Non-pigmented ciliary epithelial cell (primary cell): ENCODE measurements at places on chromosomes 1 and 21.

GRCh38 chr1:234727018-234727940, 117.3 kb upstream of the IRF2BP2 start:
- no peak for DNase-seq

DNA sequence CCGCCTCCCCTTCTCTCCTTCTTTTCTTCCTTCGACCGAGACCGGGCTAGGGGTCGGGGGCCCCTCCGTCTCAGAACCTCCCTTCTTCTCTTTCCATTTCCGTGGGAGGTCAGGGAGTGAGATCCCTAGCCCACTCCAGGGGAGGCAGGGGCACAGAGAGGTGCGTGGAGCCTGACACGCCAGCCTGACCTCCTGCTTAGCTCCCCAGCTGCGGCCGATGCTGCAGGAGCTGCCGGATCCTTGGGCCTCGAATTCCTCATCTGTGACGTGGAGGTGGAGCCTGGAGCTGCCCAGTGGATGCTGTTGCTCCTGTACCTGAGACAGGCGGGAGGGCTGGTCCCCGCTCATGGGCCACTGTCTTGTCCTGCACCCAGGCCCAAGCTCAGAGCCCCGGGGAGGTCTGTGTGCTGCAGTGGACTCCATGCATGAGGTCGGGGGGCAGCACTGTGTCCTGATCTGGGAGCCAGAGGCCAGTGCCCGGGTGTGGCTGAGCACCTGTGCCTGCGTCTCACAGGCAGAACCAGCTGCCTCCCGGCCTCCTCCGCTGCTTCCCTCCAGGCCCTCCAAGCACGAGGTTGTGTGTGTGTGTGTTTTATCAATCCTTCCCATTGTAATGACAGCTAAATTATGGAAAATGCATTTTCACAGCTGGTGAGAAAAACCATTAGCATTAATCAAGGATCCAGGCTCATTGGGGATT, 55.3 kb upstream of the TTC34 start:
- DNase-seq = no peak

DNA sequence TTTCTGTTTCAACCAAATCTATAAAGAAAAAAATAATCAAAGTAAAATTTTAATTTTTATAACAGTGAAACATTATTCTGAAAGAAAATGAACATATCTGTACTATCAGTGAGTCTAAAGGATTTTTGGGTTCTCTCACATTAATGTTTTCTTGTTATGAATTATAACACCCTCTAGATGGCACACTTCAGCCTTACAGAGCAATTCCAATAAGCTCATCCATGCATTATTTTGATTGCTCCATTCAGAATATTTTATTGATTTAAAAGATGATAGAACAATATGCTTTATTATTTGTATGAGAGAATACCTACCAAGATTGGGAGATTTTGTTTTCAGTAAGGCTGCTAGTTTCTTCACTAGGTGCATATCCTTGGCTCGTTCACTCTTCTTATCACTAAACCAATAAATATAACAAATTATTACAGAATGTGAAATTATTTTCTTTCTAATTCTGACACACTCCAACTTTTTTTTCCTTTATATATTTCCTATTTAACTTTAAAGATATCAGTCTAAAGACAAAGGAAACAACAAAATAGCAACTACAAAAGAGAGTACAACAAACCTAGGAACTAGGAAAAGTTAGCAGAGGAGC, 82.4 kb downstream of the RAB3GAP2 start:
- no peak for DNase-seq

DNA sequence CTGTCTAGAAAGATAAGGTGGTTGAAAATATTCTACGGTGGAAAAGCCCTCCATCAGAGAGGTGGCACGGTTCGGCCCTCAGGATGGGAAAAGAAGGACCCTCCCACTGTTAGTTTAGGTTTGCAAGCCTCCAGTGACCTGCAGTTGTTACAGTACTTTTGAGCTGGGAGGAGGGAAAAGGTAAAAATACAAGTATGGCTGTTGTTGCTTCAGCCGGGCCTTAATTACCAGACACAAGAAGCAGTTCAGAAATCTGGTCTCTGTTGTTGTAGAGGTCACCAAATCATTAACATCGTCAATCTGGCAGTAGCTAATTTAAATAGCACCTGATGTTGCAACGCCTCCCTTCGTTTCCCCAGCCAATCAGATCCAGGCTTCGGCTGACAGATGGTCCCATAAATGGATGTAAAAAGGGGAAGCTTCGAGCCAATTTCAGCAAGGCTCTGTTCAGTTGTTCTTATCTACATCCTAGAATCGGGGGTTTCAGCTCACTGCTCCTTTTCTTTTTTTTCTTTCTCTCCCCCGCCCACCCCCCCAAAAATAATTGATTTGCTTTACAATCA, at the start of gene ELAVL4:
Gene ELAVL4, plus strand, starts transcription at position 424 of the 563 bp plus-strand sequence. CDS start 270 bp downstream, outside the sequence.
- DNase-seq = no peak

DNA sequence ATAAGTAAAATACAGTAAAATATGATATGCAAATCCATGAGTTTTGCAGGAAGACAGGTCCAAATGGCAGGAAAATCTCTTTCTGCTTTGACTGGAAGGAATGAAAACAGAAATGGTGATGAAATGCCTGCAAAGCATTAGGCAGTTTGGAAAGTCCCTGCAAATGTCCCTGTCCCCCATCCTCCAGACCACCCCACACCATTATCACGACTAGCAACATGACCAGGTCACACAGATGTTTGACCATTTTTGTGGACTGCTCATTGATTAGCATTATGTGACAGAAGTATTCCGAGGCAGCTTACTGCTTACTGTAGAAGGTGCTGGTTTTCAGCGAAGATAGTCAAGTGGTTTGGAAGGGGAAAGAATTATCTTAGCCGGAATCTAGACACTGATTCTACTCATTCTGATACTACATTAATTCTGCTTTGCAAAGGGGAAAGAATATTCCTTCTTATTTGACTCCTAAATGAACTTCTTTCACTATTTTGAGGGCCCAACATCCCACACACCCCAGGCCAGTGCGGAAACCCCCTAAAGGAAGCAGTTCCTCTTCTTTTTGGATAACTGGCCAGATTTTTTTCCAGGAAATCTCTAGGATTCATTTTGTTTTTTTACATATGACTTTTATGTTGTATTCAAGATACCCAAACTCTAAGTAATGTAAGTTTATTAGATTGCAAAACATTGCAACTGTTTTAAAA, 9.5 kb upstream of the CR2 start:
- no peak for DNase-seq

GRCh38 chr1:226976978-226977642, 37.0 kb downstream of the COQ8A start:
- DNase-seq = no peak

GRCh38 chr1:162361349-162361748, 15.3 kb downstream of the SPATA46 start:
- no peak for DNase-seq

DNA sequence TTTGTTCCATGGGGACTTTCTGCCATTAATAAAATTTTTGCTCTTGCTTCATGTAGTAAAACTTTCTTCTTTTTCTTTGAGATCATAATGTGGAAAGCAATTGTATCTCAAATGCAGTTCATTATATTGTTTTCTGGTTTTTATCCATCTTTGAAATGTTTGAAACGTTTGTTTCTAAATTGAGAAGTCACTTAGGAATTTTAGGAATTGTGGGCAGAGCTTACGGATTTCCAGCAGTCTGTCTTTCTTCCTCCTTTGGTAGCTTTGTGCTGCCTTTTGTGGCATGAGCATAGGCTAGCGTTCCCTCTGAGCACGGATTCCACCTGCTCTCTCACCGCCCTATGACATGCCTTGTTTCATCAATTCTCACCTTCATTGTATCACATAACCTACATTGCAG, 2.9 kb upstream of the ST6GALNAC5 start:
- no peak for DNase-seq

DNA sequence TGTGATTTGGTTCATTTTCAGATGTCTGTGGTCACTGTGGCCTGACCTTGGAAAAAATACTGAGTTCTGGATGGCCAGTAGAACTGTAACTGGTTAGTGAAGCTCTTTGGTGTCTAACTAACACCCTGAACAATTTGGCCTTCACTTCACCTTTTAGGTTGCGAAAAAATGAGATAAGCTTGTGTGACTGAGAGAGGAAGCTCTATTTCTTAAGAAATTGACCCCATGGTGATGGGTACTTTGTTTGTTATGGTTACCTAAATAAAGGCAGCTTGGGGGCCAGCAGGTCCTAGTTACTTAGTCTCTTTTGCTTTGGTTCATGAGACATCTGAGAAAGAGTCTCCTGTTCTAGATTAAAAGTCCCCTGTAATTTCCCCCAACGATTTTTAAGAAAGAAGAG, 181.6 kb downstream of the ZNF326 start:
- no peak for DNase-seq

DNA sequence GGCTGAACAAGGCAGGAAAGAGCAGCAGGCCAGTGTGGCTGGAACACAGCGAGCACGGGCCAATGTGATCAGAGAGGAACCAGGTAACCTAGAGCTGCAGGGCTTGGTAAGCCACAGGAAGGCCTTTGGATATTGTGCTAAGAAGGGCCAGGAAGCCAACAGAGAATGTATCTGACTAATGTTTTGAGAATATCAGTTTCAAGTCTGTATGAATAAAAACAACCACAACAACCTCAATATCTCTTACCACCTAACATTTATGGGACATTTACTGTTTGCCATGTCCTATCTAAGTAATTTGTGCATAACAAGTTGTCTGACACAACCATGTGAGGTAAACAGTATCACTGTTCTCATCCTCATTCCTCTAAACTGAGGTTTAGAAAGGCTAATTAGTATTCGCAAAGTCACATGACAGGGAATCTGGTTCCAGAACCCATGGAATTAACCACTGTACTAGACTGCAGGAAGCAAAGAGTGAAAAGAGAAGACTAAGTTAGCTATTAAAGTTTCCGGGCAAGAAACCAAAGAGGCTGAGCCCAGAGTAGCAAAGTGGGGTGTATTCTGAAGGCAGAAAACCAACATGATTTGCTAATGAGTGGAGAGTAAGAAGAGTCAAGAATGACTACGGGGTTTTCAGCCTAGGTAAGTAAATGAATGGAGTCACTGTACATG, 38.9 kb downstream of the SPRTN start:
- DNase-seq = no peak

DNA sequence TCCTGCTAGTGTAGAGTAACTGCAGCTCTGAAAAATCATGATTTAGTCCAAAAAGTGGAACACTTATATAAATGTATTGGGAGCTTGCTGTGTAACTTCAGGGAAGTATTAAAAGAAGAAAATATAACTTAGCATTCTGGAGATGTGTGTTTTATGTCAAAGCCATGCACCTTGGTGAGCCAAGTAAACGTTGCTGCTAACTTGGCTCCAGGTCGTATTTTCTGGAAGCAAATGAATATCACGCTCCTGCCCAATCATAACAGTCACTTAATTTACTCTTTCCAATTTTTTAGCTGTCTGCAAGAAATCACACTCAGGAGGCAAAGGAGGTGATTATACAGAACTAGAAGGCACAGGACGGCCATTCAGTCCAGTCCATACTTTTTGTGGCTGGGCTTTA, 61.1 kb downstream of the DOP1B start:
- DNase-seq = no peak

DNA sequence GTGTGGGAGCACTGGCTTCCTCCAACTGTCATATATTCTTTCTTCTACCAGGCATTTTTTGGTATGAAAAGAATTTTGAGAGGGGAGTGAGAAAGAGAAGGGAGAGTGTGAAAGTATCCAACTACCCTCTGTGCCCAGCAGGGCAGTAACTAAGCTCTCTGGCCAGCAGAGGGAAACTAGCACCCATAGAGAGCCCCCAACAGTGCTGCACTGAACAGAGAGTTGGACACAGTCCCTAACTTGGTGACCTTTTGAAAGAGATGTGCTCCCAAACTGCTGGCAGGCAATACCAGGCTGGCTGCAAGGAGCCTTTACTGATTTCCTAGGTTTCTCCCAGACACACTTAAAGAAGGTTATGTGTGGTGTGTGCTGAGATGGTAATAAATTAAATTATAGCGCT, 118.8 kb upstream of the PBX1 start:
- DNase-seq = no peak

DNA sequence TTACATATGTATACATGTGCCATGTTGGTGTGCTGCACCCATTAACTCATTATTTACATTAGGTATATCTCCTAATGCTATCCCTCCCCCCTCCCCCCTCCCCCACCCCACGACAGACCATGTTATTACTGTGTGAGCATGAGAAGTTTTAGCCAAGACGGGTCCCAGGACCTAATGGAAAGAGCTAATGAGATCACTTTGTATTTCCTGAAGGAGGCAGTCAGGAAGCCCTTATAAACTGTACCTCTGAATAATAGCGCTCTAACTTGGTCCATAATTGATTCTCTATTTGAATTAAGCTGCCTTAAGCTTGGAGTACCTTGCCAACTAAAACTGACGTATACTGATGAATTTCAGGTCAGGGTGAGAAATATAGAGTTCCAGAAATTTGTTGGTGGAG, 4.1 kb upstream of the NEGR1 start:
- DNase-seq = no peak

DNA sequence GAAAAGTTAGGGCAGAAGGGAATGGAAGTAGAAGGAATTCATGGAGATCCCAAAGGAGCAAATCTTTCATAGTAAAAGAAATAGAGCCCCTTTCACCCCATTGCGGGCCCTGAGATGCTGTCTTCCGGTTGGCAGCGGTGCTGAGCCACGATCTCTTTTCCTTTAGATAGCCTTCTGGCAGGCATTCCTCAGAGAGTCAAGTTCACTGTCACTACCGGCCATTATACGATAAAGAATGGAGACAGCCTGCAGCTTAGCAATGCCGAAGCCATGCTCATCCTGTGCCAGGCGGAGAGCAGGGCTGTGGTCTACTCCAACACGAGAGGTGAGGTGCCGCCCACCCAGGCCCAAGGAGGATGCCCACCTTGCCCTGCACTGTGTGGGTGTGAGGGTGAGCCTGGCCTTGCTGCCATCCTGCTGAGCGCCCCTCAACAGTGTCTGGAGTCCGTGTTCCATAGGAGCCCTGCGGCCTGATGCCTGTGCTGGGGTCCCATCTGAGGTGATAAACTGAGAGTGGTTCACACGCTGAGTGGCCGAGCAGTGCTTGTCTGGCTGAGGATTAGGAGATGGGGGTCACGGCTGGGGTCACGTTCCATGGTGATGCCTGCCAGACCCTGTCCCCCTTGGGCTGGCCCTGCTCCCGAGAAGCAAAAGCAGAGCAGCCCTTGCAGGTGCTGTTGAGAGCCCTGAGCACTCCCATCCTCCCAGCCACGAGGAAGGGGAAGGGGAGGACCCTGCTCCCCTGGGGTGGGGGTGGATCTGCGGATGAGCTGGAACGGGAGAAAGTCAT, 20.4 kb upstream of the PWP2 start:
- no peak for DNase-seq

DNA sequence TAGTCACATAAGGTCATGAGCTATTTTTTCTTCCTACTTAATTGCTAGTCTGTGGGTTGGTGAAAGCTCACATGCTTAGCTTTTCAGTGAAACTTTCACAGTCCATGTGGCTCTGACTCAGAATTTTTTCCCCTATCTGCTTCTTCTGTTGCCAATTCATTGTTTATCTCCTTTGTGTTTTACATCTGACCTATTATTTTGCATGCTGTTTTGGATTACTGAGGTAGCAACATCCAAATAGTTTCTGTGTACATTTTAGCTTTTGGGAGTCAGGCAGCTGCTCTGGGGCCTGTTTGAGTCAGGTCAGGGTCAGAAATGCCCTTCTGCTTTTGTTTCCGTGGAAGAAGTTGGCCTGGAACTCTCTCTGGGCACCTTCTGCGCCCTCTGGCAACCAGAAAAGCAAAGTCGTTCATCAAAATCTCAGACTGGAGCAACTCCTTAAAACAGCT, 40.0 kb downstream of the ROR1 start:
- peak; percentile 38 for DNase-seq
